ENCODE measurements at places on chromosomes 6 and 20.

GRCh38 chr6:6503191-6503590, 85.3 kb upstream of the LY86 start:
- no peak for DNase-seq

DNA sequence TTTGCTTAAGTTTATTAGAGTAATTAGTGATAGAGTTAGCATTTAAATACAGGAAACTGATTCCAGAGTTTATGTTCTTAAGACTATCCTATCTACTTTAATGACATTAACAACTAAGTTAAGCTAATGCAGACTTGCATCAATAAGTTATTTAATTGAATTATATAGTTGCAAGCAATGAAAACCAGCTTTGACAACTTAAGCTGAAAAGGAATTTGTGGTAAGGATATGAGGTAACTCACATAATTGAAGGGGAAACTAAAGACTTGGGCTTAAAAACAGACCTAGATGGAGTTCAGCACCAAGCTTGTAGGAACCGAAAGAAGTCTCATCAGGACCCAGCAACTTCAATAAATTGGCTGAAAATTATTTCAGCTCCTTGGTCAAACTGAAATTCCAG, 222.3 kb downstream of the IBTK start:
- no peak for DNase-seq

GRCh38 chr6:154430481-154430919, 73.9 kb upstream of the IPCEF1 start:
- DNase-seq = no peak

DNA sequence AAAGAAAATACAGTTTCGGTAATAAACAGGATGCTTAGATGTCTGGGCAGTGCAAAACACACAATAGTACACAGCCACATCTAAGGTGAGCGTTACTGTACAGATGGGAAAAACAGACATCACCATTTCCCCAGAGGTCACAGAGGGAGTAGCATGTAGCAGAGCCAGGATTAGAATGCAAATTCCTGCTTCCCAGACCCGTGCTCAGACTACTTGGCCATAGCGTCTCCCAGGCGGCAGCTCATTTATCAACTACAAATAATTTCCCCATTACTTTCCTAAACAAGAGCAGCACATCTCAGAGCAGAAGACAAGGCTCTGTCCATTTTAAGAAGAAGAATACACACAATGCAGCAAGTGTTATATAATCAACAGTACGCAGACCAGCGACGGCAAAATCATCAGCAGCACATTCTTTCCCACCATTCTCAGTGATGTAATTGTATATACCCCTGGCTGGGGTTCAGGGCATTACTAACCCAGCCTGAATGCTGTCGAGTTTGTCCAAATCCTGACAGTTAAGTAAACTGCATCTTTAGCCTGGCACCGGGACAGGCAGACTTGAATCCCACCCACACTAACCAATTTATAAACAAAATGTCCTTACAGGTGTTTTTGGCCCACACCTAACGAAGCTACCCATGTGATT, 61.9 kb downstream of the CNKSR3 start:
- peak; percentile 62 for DNase-seq

- DNase-seq = no peak
These were observed 2.2 kb downstream of the ANKS1A start for GRCh38 chr6:34891296-34891695.

DNA sequence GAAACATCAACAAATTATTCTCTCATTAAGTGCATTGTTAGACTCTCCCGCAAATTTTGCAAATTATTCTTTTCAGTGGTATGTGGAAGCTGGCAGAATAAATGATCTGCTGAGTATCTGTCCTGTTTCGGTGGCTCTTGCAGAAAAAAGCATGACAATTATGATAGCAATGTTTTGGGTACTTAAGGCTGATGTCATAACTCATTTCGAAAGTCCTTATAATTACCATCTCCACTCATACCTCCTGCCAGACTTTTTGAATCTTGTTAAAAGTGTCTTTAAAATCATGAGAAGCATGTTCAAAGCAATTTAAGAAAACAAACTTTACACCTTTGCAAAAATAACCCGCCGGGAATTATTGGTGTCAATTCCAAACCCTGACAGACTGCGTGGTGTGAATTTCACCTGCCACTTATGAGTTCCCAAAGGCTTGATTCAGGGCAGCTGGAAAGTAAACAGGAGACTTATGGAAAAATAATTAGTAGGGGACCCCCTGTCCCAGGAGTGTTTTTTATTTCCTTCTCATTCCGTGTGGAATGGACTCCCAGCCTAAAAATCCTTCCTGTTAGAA, 87.6 kb upstream of the E2F3 start:
- no peak for DNase-seq

GRCh38 chr6:125154761-125155135, 1.2 kb downstream of the TPD52L1 start:
- no peak for DNase-seq

DNA sequence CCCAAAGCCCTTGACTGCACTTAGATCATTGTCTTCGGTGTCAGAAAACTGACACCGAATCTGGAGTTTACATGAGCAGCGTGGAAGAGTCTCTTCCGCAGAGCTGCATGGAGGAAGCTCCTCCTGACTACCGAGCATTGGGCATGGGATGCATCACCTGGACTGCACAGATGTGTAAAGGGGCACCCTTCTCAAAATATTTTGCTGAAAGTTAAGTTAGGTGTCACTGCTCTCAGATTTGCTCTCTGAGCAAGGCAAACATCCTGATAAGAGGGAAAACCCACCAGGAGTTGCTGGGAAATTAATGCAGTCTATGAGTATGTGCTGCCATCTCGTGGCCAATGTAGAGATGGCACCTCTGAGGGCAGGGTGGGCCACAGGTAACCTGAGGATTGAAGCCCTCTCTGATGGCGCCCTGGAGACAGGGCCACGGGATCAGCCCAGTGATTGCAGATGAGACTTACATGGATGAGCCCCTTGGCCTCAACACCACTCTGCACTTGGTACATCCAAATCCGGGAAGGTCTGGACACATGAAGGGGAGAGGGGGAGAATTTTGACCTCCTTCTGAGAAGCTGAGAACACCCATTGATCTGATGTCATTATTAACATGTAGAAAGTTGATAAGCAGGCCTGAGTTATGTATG, 129.9 kb downstream of the LPA start:
- DNase-seq = no peak

- DNase-seq = no peak
These were observed 213.1 kb downstream of the PHACTR1 start for GRCh38 chr6:12929678-12930077.

GRCh38 chr20:60211618-60212463, 253.6 kb downstream of the CDH26 start:
- no peak for DNase-seq

GRCh38 chr20:1651268-1652058, 6.1 kb downstream of the SIRPG start:
- DNase-seq = no peak

GRCh38 chr20:824490-824889, 9.0 kb upstream of the FAM110A start:
- no peak for DNase-seq

- DNase-seq = no peak
These were observed 103.2 kb downstream of the TOX2 start for GRCh38 chr20:44017905-44018258.

GRCh38 chr6:12522347-12522746, 194.2 kb upstream of the PHACTR1 start:
- no peak for DNase-seq

GRCh38 chr20:2984956-2985661, 58.3 kb upstream of the GNRH2 start:
- no peak for DNase-seq

- DNase-seq = no peak
These were observed 606.5 kb downstream of the HACE1 start for GRCh38 chr6:104253236-104253635.

DNA sequence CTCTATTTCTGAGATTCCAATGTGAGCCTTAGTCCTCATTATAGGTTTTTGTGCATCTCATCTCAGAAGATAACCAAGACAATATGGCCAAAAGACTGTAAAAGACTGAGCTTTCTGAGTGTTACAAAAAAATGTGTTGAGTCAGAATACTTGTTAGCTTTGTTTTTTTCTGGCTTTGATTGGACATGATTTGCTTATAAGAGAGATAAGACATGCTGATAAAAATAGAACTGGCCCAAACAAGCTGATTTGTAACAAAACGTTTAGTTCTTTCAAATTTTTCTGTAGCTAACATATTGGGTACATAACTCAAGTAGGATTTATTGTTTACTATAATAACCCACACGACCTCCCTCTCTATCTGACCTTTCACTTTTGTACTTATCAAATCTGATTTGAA, 32.9 kb downstream of the FILIP1 start:
- no peak for DNase-seq

GRCh38 chr20:8066662-8067061, 47.1 kb upstream of the TMX4 start:
- no peak for DNase-seq

GRCh38 chr20:50455656-50456451, 54.3 kb upstream of the PTPN1 start:
- DNase-seq = no peak

GRCh38 chr6:108944707-108945680, 96.8 kb downstream of the ARMC2 start:
- DNase-seq = peak; percentile 94

DNA sequence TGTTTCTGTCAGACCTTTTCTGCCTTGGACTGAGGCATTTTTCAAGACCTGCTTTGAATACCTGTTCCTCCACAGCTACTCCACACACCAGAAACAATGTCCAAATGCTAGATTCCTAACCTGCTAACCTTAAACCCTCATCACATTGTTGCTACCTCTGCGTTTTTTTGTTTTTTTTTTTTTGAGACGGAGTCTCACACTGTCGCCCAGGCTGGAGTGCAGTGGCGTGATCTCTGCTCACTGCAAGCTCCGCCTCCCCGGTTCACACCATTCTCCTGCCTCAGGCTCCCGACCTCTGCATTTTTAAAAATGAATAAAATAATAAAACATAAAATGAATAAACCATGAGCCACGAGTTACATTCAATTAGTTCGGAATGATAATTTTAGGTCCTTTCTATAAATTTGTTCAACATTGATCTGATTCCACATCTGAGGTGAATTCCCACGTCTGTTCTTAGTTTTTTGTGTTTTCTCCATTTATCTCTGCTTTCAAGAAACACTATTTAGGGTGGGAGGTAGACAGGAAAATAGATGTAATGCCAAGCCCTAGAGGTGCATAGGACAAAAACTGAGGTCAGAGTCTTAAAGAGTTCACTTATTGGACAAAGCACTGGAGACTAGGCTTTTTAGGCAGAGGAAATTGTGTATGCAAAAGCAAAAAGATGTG, 1.3 kb downstream of the C6orf89 start:
- no peak for DNase-seq

- no peak for DNase-seq
These were observed 22.2 kb upstream of the PHACTR2 start for GRCh38 chr6:143655541-143655940.

DNA sequence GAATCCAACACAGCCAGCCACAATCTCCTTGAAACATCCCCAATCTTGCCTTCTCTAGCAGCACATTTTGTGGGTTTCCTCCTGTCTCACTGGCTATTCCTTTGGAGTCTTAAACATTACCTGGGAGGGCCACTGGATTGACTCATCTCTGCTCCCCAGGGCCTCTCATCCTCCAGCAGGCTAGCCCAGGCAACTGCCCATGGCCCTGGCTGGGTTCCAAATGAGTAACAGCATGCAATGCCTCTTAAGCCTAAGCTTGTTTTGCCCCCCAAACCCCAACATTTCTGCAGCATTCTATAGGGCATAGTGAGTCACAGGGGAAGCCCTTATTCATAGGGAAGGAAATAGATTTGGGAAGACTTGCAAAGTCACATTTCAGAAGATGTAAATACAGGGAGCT, 204.9 kb downstream of the FOXA2 start:
- peak; percentile 0 for DNase-seq

- no peak for DNase-seq
These were observed 210.3 kb upstream of the ARG1 start for GRCh38 chr6:131362696-131363095.

DNA sequence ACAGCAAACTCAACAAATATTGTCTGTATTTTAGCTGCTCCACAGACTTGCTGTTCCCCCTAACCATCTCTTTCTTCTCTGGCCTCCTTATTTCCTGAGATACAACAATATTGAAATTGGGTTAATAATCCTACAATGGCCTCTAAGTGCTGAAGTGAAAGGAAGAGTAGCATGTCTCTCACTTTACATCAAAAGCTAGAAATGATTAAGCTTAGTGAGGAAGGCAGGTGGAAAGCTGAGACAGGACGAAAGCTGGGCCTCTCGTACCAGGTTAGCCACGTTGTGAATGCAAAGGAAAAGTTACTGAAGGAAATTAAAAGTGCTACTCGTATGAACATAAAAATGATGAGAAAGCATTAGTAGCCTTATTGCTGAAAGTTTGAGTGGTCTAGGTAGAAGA, 63.8 kb downstream of the ELOVL5 start:
- no peak for DNase-seq

- no peak for DNase-seq
These were observed 30.8 kb downstream of the FARS2 start for GRCh38 chr6:5292154-5292553.

GRCh38 chr6:25089442-25089841, 153.7 kb upstream of the RIPOR2 start:
- no peak for DNase-seq

GRCh38 chr20:53050338-53050737, 78.2 kb downstream of the TSHZ2 start:
- DNase-seq = no peak

DNA sequence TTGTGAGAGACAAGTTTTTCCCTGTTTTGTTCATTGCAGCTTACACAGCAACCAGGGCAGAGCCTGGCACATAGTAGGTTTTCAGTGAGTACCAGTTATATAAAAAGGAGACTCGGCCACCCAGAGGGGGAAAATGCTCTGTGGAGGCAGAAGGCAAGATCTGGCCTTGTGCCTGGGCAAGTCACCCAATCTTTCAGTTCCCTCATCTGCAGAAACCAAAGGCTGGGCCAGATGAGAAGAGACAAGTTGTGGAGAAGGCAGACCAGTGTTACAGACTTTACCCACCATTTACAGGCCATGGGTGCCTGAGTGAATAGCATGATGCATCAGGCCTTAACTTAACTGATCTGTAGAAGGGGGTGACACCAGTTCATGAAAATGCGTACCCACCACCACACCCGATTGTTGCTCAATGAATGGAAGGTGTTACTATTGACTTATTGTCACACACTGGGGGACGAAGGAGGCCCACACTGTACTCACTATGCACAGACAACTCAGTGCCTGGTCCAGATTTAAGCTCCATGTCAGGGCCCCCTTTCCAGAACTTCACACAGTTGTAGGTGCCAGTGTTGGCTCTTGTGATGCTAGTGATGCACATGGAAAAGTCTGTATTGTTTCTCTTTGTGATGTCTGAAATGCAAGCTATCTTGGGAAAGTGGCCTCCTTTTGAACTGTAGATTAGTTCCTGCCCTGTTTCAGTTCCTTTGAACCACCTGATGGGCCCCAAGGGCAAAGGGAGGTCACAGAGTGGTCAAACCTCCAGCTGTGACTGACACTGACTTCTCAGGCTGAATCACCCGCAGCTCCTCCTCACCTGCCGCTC, 64.3 kb upstream of the SIRPG start:
- DNase-seq = no peak

GRCh38 chr20:44761423-44761822, 15.8 kb downstream of the KCNK15 start:
- no peak for DNase-seq

- DNase-seq = peak; percentile 12
These were observed 240.9 kb upstream of the BTBD3 start for GRCh38 chr20:11676630-11677287.

Measured in GM04504 (cell line).